Stimulated activated CD4-positive, alpha-beta T cell treated with anti-CD3 and anti-CD28 coated beads, Interleukin-2, amount 100 ng/mL, for 48 hours (primary cell): ENCODE measurements at places on chromosomes 12 and 14.

DNA sequence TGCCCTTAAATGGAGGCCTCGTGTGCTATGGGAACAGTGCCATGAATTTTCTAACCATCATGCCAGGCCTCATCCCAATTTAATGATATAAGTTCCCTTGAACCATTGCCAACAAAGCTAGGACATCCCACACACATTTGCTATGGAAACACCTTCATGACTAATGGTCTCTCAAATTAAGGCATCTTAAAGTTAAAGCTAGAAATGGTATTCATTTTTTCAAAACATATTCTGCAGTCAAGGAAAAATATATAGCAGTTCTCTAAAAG is 117.3 kb downstream of the BTG1 start:
- no peak for DNase-seq

DNA sequence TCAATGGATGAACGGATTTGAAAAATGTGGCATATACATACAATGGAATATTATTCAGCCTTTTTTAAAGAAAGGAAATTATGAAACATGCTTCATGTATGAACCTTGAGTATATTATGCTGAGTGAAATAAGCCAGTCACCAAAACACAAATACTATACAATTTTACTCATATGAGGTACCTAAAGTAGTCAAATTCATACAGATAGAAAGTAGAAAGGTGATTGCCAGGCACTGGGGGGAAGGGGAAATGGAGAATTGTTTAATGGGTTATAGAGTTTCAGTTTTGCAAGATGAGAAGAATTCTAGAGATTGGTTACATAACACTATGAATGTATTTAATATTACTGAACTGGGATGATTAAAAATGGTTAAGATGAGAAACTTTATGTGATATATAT is 171.4 kb downstream of the TMTC3 start:
- DNase-seq, result no peak

- DNase-seq, result no peak
Observed at GRCh38 chr14:96090441-96091148, 51.4 kb downstream of the C14orf132 start.

GRCh38 chr14:44081146-44081545 is 425.9 kb downstream of the FSCB start:
- DNase-seq, result no peak

DNA sequence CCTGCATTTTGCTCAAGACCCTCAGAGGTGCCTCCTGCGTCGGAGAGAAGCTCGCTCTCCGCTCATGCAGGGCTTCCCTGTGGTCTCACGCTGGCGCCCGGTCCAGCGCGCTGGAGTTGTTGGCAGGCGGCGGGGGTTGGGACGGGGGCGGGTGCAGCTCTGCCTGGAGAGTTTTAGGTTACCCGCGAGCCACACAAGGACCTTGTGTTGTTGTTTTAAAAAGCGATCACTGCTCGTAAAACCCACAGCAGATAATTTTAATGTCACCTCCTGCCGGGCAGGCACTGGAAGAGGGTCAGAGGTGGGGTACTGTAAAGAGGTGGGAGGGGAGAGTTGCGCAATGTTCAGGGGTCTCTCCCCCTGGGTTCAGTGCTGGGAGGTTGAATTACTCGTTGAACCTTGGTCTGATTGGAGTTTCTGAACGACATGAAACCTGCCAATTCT is 850 bp downstream of the SMOC1 start:
- no peak for DNase-seq

DNA sequence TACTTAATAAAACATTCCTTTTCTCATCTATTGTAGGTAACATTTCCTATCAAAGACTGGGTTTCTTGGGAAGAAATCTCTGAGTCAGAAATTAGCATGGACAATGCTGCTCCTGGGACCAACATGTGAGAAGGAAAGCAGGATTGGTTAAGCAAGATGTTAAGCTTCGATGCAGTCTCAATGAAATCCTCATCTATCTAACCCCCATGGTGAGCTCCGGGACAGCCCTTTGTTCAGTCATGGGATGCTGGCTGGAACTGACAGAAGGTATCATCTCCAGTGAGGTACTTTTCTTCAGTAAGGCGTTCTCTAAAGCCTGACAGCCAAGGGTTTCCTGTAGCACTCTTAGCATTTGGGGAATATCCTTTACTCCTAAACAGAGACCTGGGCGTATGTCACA is 82.8 kb upstream of the SINHCAF start:
- no peak for DNase-seq

GRCh38 chr14:58977366-58977765 is 211.1 kb upstream of the DAAM1 start:
- DNase-seq, result no peak
